ENCODE measurements at places on chromosomes 3 and 15.

DNA sequence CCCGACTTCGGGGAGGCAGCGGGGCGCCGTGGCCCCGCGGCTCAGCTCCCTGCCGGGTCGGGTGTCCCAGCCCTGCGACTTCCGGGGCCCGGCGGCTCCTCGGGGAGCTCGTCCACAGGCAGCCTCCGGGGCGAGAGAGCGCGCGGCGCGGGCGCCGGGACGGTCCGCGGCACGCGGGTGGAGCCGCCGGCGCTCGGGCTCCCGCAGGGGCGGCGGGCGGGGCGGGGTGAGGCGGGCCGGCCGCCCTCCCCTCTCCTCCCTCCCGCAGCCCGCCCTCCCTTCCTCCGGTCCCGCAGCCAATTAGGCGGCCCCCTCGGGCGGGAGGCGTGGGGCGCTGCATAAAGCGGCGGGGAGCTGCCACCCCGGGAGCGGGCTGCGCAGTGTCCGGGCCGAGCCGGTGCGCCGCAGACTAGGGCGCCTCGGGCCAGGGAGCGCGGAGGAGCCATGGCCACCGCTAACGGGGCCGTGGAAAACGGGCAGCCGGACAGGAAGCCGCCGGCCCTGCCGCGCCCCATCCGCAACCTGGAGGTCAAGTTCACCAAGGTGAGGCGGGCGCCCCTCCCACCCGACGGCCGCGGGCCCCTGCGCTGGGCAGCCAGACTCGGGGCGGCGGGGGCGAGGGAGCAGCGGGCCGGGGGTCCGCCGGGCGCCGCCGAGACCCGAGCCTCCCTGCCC, at the start of gene ALDH1A3:
TSS of gene ALDH1A3 (plus strand) at position 368 of the 675 bp plus-strand sequence. CDS start at position 445, 77 bp downstream.
- DNase-seq = no peak

- no peak for DNase-seq
Measured at GRCh38 chr3:18556001-18556408, 130.9 kb upstream of the SATB1 start.

GRCh38 chr3:26653811-26654425, 31.3 kb downstream of the LRRC3B start:
- no peak for DNase-seq

GRCh38 chr3:9247361-9247940, 2.0 kb downstream of the SRGAP3 start:
- no peak for DNase-seq

DNA sequence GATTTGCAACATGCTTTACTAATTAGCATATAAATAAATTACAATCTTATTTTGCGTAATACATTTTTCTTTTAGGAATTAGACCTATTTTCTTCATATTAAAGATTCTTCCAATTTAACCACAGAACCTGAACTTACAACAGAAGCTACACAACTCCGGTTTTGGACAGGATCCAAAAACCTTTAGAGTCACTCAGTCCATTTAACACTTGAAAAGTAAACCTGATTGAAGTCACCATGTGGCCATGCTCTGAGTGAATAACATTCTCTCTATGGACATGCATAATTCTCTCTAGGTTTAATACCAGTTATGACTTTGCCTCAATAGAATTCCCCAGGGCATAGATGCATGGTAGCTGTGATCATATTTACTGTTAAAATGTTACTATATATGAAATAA, 751.0 kb downstream of the VGLL3 start:
- DNase-seq = no peak

- DNase-seq = no peak
Measured at GRCh38 chr15:44801364-44801763, 65.0 kb downstream of the TRIM69 start.

- no peak for DNase-seq
Measured at GRCh38 chr3:61725851-61726333, 164.5 kb downstream of the PTPRG start.

DNA sequence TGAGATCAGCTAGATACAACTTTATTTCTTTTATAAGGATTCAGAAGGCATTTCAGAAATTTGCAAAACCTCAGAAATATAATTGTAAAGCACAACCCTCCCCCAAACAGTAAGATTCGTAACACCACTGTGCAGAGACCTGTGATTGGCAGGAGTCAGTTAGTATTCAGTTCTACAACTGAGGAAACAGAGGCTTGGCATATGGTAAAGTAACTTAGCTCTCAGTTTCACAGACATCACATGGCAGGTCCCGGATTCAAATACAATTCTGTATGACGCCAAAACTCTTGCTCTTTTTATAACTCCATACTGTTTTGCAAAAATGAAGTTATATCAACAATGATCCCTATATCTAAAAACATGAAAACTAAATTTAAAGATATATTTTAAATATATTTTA, 225.6 kb upstream of the LMCD1 start:
- no peak for DNase-seq

DNA sequence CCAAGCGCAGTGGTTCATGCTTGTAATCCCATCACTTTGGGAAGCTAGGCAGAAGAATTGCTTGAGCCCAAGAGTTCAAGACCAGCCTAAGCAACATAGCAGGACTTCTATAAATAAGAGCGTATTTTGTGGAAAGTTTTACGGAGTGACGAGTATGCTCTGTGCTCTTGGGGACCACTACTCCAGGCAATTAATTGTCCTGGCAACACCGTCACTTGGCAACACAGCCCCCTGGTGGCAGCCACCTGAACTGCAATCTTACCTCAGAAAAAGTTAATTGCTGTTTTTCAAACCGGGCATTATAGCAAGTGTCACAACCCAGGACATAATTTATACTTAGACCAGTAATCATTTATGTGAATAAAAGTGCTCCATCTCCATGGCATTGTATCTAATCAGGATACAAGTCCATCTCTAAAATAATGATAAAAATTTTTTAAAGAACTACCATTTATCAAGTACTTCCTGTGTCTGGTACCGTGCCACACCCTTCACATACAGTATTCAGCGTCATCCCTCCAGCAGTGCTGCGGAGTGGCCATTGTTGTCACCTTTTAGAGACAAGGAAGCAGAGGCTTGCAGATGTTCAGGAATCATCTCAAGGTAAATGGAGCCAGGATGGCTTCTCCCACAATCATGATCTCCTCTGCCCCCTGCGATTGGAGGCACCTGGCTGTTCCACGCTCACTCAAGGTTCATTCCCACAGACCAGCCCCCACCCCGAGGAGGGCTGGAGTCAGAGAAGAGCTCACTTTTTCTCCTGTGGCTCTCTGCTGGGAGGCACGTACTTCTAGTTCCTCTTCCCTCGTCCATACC, 34.5 kb downstream of the PLA2G4D start:
- DNase-seq = peak; percentile 64

GRCh38 chr3:2458816-2459215, 360.1 kb downstream of the CNTN4 start:
- no peak for DNase-seq

DNA sequence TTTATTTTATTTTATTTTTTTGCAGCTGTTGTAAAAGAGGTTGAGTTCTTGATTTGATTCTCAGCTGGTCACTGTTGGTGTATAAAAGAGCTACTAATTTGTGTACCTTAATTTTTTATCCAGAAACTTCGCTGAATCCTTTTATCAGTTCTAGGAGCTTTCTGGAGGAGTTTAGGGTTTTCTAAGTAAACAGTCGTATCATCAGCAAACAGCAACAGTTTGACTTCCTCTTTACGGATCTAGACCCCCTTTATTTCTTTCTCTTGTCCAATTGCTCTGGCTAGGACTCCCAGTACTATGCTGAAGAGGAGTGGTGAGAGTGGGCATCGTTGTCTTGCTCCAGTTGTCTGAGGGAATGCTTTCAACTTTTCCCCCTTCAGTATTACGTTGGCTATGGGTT, 165.8 kb upstream of the KCNMB2 start:
- DNase-seq = no peak

- DNase-seq = no peak
Measured at GRCh38 chr15:62109437-62109836, 42.7 kb downstream of the C2CD4A start.

DNA sequence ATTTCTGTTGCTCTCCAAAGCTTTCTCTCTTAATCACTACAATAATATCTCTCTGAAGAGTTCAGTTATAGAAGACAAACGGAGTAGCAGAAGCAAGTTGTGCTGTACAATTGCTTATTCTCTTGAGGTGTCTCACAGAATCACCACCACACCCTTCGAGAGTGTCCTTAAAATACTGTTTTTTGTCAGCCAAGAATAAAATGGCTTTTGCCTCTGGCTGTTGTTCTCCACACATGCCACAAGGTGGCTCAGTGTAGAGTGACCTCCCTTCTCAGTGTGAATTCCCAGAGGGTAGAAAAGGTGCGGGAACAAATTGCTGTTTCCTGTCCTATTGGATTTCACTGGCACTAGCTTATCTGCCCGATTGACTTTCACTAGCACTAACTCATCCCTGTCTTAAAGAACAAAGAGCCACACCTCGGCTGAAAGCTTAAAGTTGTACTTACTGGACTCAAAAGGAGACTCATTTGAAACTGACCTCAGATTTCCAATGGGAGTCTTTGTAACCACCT, 134.2 kb upstream of the SATB1 start:
- DNase-seq = no peak

- no peak for DNase-seq
Measured at GRCh38 chr15:101453123-101454120, 36.1 kb downstream of the PCSK6 start.

GRCh38 chr3:107775974-107776373, 253.2 kb downstream of the BBX start:
- no peak for DNase-seq

DNA sequence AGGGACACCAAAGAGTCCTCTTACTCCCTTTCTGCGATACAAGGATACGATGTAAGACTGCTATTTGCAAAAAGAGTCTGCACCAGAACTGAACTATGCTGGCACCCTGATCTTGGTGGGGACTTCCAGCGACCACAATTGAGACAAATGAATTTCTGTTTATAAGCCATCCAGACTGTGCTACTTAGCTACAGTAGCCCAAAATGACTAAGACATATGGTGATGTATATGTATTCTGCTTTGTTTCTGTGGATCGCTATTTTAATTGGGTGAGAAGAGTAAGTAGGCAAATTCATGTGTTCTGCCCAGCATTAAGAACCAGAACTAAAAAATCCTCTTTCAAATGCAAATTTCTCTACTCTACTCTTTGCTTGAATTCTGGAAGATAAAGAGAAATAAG, 720.9 kb downstream of the DIPK2A start:
- no peak for DNase-seq

DNA sequence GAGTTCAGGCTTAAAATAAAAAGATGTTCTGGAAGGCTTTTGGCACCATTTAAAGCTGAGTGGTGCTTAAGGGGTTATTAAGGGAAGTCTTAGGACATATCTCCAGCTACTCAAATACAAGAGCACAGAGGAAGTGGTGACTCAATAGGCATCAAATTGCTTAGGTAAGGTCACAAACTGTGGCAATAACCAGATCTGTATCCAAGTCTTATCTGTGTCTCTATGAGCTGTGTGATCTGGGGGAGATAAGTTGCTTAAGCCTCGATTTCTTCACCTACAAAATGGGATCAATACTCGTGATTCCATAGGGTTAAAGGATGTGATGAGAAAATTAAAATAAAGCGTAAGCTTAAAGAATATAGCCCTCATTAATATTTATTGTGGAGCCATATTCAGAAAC, 7.6 kb downstream of the HDC start:
- DNase-seq = no peak

Measured in stimulated activated CD8-positive, alpha-beta memory T cell treated with anti-CD3 and anti-CD28 coated beads, Interleukin-15, amount 100 ng/mL, for 24 hours (primary cell).